Stimulated activated CD8-positive, alpha-beta memory T cell treated with anti-CD3 and anti-CD28 coated beads, Interleukin-7, amount 100 ng/mL, for 1 hour (primary cell): ENCODE measurements at places on chromosomes 12 and 14.

DNA sequence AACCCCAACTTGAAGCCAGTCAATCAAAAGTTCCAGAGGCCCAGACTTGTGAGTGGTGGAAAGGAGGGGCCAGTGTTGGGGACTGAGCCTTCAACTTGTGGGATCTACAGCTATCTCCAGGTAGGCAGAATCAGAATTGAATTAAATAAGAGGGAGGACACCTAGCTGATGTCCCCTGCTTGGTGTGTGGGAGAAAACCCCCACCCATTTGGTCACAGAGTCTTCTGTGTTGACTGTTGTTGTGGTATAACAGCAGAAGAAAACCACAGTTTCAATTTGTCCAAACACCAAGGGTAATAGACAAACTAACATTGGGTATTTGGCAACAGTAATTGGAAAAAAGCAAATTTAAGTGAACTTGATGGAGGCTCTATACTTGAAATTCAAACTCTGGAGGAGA, 3.4 kb upstream of the GCH1 start:
- no peak for DNase-seq

DNA sequence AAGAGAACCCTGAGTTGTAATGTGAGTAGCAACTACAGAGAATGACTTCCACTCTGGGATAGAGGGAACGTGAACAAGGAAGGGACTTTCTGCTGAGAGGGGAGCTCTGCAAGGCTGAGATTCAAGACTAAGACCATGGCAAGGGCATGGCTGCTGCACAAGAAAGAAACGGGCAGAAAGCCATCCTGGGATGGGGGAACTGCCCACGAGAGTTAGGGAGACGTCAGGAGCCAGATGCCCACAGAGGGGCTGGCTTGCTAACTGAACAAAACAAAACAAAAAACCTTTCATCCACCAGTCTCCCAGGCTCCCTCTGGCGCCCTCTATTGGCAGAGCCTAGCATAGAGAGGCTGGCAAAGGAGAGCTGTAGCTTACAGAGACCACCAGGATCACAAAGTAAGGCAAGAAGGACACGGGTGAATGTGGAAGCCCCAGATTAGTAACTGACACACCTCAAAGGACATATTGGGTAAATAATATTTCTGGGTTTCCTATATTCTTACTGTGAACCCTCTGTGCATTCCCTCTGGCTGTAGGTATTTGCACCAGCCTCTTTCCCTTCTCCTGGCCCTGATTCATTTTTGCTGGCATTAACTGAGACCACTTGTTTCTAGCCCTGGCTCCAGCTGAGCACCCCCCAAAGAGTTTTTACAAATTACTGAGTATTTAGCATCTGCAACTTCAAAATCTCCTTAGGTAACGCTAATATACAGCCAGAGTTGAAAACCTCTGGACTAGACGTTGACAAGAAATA, 338.3 kb downstream of the EMP1 start:
- DNase-seq, result no peak

DNA sequence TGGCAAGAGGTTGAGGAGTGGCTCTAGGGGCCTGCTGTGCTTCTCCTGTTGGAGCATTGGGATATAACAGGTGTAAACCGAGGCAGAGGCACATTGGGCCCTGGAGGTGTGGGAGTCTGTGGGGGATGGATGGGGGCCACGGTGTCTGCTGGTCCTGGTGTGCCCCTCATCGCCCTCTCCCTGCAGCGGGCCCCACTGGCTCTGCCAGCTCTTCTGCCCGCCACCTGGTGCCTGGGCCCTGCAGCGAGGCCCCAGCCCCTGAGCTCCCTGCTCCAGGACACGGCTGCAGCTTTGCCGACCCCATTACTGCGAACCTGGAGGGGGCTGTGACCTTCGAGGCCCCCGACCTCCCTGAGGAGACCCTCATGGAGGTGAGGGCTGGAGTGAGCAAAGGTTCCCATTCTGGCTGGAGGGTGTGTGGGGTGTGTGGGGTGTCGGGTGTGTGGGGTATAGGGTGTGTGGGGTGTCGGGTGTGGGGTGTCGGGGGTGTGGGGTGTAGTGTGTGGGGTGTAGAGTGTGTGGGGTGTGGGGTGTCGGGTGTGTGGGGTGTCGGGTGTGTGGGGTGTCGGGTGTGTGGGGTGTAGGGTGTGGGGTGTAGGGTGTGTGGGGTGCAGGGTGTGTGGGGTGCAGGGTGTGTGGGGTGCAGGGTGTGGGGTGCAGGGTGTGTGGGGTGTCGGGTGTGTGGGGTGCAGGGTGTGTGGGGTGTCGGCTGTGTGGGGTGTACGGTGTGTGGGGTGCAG, 10.6 kb upstream of the PUS1 start:
- DNase-seq, result no peak

GRCh38 chr12:112103758-112104503, 4.7 kb downstream of the NAA25 start:
- DNase-seq, result no peak

GRCh38 chr12:77374673-77375072, 309.3 kb upstream of the E2F7 start:
- no peak for DNase-seq

- DNase-seq, result no peak
These were observed 13.2 kb upstream of the RXYLT1 start for GRCh38 chr12:63766498-63766897.

- DNase-seq, result no peak
These were observed 7.8 kb downstream of the PELI2 start for GRCh38 chr14:56125772-56126636.

GRCh38 chr12:5512601-5512970, 80.7 kb downstream of the NTF3 start:
- DNase-seq, result no peak

DNA sequence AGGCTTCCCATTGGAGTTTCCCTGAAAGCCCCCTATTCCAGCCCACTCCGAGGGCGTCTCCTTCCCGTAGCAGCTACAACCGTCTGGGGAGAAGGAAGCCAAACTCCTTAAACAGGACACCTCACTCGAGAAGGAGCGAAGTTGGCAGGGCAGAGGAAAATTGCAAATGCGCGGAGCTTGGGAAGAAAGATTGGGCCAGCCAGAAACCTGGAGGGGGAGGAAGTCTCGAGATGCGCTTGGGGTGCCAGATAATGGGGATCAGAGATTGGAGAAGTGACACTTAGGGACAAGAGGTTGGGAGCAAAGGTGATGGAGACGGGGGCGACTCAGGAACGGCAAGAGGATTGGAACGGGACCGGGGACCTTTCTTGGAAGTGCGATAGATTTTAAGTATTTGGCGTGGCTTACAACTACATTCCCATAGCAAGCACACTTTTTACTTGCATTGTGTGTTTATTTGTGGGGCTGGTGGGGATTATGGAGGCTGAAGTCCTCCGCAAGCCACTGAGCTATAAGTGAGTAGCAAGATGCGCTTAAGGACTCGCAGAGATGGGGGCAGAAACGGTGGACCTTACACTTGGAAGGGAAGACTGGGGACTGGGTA, 926 bp downstream of the HRK start:
- no peak for DNase-seq

DNA sequence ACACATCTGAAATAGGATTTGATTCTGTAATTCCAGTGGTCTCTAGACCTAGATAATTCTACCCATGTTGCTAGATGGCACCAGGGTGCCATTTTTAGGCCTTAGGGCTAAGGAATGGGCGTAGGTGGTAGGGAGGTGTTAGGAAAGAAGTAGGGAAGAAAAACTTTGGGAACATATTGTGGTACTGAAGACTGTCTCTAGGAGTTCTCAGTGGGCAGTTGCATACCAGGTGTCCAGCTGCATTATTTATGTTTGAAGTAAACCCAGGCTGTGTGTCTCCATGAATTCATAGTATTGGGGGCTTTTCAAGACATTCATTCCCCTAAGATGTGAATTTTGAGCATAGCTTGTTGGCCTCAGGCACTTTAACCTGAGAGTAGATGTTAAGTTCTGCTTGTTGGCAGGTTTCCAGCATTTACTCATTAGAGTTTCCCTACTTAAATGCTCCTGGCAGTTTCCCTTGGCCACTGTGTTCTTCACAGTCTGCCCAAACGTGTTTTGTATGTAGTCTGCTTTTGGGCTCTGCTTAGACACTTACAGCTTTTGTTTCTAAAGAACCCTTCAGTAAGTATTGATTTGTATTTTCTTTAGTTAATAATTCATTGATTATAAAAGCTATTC, 31.5 kb upstream of the CCT2 start:
- DNase-seq, result no peak

GRCh38 chr12:26690601-26691000, 142.4 kb downstream of the ITPR2 start:
- DNase-seq, result no peak

DNA sequence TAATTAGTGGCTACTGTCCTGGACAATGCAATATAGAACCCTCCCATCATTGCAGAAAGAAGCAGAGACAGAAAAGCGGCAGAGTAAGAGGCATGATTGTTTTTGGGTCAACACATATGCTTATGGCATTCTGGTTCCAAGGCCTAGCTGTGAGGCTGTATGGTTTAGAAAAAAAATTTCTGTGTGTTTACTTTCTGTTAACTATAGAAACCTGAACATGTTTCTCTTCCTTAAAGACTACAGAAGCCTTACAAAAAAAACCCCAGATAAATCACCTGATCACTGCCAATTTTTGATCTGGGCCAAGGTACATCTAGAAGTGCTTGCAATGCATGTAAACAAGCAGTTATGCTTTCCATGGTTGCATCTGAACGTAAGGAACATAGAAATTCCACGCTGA, 100.0 kb upstream of the HECTD1 start:
- no peak for DNase-seq

GRCh38 chr12:24894879-24895278, 54.0 kb downstream of the BCAT1 start:
- DNase-seq, result no peak

- no peak for DNase-seq
These were observed 307.5 kb downstream of the EMP1 start for GRCh38 chr12:13504074-13504473.

- no peak for DNase-seq
These were observed 57.2 kb downstream of the SLC24A4 start for GRCh38 chr14:92380131-92380530.

GRCh38 chr14:55031190-55031589, 4.2 kb downstream of the SOCS4 start:
- no peak for DNase-seq

DNA sequence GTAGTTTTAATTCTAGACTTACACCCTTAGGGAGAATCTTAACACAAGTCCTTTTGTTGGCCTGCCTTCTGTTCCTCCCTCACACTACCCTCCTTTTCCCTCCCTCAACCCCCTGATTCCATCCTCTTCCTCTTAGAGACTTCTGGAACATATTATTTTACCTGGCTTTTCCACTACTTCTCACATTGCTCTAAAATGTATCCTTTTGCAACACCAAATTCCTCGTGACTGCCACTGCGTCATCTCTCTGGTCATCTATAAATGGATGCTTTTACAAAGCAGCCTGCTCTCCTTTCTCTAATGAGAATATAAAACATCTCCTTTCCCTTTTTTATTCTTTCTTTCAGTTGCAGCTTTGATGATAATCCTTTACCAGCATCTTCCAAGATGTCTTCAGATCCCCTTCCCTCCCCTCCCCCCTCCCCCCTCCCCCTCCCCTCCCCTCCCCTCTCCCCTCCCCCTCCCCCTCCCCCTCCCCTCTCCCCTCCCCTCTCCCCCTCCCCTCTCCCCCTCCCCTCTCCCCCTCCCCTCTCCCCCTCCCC, 93.6 kb downstream of the DIP2B start:
- no peak for DNase-seq

DNA sequence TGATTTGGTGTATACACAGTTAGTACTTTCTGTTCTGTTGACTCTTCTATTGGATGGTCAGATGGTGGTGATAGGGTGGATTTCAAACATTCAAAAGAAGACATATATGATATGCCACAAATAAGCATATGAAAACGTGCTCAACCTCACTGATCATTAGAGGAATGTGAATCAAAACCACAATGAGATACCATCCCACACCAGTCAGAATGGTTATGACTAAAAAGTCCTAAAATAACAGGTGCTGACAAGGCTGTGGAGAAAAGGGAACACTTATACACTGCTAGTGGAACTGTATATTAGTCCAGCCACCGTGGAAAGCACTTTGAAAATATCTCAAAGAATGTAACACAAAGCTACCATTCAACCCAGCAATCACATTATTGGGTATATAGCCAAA, 425.5 kb downstream of the C12orf50 start:
- DNase-seq, result no peak

DNA sequence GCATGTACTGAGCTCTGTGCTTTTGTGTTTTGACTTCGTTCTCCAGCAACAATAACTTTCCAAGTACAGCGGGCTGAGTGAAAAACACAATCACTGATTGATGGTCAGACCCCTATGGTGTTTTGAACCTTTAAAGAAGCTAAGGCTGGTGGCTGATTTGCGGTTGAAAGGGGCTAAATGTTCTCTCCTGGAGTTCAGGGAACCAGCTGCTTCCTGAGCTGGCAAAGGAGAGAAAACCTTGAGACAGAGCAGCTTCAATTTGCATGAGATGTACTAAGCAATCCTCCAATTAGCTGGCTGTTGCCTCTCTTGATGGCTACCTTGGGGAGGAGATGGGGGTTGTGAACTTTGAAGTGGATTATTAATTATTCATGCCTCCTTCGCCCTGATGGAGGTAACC, 546.7 kb upstream of the SEL1L start:
- no peak for DNase-seq

DNA sequence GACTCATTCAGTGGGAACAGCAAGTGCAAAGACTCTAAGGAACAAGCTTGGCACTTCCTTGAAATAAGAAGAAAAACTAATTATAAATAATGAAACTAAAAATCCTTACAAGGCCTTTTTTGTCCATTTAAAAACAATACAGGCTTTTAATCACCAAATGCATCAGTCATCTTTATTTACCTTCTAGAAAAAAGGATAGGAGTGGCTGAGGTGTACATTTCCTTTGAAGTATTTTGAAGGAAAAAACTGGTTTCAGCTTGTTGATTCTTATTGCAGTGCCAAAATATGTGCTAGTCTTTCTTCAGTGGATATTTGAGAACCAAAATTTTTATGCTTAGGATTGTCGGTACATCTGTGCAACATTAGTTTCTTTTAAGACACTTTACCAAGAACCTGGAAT, 29.8 kb downstream of the MED21 start:
- DNase-seq, result no peak

DNA sequence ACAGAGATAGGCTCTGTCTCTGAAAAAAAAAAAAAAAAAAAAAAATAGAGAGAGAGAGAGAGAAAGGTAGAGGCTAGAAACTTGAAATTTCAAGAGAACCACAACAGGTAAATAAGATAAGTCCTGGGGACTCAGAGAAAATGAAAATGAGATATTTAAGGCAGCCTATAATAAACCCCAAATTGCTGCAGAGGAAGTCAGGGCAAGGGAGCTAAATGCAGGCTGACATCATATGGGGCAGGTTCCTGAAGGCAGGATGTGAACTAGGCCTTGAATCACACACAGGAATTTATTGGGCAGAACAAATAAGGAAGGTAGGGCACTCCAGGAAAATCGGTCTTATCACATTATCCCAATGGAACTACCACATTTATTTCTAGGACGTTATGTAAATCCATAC, 54.9 kb upstream of the NUDT4 start:
- no peak for DNase-seq

DNA sequence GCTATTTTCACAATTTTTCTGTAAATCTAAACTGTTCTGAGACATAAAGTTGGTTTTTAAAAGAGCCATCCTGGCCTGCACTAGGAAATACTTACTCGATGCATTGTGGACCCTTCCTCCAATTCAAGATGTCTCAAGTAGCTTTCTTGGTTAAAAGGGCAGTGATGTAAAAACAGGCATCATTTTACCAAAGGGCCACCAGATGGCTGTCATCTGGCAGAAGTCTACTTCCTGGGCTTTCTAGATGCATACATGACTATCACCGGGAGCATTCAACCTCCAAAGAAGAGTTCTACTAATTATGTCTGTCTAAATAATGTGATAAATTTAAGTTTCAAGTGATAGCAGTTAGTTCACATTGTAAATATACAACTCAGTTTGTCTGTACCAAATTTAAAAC, 96.8 kb upstream of the FRMD6 start:
- DNase-seq, result no peak
